ENCODE measurements at places on chromosomes 5 and 9.

- DNase-seq: no peak
Measured at GRCh38 chr5:174688441-174689354, 35.7 kb upstream of the MSX2 start.

DNA sequence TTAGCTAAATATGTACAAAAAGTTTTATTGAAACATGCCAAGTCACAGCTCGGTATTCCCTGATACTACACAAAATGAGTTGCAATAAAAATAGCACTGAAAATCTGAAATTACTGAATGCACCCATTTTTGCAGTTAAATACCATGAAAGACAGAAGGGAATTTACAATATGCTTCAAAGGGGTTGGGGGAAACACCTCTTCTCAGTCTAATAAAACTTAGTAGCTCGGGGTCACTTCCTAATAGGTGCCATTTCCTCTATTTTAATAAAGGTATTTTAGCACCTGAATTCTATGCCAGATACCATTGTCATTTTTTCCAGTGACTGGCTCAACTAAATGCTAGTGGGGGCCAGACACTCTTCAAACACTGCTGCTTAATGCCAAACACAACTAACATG is 204.1 kb upstream of the MEF2C start:
- DNase-seq: no peak

- no peak for DNase-seq
Measured at GRCh38 chr5:159784993-159785392, 131.3 kb upstream of the ADRA1B start.

DNA sequence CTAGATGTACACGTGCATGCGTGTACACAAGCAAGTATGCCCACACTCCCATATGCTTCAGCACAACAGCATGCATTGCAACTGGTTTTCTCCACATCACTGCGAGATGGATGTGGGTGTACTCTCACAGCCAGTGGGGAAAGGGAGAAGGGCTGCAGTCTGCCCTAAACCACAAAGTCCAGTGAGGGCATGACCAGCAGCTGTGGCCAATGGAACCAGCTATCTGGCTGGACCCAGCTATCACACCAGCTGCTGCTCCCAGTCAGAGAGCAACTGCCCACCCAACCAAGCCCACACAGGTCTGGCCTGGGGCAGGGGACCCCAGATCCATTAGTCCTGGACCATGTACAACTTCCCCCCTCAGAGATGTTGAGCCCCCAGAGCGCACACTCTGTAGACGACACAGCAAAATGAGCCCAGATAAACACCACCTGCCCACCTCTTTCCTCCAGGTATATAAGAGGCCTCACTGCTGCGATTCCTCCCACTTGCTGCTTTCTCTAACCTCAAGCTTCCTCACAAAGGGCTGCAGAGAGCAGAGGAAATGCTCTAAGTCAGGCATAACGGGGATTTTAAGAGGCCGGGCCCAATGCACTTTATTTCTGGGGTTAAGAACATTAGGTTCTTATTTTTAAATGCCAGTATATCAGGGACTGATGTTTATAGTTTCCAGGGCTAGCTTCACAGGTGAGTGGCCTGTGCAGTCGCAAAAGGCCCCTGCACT is 39.0 kb downstream of the SHB start:
- no peak for DNase-seq

DNA sequence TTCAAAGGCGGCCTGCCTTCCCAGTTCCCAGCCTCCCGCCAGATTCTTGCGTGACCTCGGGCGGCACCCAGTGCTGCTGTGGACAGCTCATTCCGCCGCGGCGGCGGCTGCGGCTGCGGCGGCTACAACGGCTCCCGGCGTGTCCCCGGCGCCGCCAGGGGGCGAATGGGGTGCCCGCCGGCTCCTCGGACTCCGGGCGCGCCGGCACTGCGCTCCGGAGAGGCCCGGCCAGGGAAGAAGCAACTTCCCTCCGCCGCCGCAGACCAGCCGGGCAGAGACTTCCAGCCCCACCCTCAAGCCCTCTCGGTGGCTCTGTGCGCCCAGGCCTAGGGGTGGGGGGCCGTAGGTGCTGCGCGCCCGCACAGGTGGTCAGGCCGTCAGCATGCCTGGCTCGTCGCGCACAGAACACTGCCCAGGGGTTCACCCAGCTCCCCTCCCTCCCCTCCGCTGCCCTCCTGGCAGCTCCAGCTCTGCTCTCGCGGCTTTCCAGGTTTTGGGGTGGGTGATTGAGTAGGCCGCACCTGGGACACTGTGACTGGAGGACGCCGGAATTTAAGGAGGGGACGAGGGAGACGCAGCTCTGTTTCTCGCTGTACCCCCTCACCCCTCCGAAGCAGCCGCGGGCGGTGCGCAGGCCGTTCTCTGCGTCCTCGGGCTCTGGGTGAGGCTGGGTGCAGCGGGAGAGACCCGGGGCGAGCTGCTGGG is 20.2 kb downstream of the IGIP start:
- DNase-seq: peak; percentile 7

- no peak for DNase-seq
Measured at GRCh38 chr5:180665682-180666404, 16.4 kb upstream of the FLT4 start.

- DNase-seq: no peak
Measured at GRCh38 chr5:109649318-109649717, 40.4 kb upstream of the MAN2A1 start.

DNA sequence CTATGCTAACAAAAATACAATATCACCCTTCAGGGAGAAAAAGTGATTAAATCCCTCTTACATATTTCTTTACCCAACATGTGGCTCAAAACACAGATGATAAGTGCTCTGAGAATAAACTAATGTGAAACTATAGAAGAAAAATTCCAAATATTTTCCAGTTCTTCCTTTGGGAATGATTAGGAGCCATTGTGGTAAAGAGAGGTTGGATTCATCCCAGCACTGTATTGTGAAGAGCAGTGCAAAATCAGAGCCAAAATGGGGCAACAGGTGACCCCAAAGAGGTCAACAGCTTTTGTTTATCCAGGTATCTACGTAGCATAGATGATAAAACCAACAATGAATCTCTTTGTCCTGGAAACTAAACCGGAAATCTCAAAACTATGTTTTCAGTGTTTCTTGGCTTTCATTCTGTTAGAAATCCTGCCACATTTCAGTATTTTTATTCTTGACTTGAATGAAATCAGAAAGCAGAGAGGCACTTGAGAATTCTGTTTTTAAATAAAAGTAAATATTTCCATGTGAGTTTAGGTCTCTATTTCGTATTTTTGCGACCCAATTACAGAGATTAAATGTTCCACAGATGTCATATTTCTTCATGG is 120.4 kb upstream of the FST start:
- DNase-seq: no peak

DNA sequence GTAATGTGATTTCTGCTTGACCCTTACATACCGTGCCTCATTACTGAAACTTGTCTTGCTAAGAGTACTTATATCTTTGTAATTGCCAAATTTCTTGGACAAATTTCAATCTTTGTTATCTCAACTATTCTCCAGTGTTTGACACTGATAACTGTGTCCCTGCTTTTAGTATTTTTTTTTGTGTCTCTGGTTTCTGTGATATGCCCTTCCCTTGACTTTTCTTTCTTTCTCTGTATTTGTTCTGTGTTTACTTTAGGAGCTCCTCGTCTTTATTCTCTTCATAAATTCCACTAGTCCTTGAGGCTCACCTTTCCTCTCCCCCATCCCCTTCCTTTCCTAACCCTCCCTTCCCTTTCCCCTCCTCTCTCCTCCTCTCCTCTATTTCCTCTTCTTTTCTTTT is 123.7 kb upstream of the FBXL17 start:
- DNase-seq: no peak

DNA sequence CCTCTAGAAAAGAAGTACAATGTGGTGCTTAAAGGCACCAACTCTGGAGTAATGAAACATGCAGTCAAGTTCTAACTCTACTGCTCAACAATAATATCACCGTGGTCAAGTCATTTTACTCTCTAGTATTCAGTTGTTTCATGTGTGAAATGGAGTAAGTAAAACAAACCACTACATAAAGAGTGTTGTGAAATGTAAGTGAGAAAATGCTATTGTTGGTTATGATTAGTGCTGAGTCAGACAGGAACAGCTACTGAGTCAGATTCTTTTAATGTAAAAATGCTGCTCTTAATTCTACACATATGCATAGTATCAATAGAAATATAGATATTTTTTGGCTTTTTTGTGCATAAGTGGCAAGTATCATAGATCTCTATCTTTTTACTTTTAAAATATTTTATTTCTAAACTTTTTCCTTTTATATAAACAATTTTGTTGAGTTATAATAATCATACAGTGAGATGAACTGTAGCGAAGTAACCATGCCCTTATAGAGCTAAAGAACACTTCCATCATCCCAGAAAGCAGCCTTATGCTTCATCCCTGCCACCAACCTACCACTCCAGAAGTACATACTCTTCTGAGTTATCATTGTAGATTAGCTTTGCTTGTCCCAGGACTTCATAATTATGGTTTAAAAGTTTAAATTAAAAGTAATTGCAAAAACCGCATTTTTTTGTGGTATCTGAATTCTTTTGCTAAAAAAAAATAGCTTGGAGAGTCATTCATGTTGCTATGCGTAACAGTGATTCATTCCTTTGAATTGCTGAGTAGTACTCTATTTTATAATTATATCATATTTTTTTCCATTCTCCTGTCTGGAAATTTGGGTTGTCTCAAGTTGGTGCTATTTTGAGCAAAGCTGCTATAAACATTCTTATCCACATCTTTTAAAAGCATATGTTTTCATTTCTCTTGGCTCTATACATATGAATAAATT is 548.2 kb upstream of the CLINT1 start:
- no peak for DNase-seq

GRCh38 chr9:133968966-133969617 is 23.0 kb downstream of the VAV2 start:
- no peak for DNase-seq

GRCh38 chr5:31270396-31270795 is 76.9 kb downstream of the CDH6 start:
- no peak for DNase-seq

DNA sequence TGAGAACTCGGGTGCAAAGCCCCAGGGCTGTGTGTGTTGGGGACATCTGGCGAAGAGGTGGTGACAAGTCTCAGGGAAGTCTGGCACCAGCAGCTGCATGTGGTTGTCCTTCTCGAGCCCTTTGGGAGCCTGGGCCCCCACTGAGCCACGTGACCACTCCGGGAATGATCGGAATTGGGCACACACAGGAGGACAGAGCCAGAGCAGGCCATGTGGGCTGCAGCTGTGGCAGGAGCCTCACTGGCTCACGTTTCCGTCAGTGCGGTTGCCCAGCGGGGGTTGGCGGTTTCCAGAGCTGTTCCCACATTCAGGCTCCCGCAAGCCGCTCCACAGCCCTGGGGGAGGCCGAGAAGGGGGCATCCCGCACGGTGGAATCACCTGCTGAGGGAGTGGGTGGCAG is 6.8 kb upstream of the CEL start:
- DNase-seq: no peak

DNA sequence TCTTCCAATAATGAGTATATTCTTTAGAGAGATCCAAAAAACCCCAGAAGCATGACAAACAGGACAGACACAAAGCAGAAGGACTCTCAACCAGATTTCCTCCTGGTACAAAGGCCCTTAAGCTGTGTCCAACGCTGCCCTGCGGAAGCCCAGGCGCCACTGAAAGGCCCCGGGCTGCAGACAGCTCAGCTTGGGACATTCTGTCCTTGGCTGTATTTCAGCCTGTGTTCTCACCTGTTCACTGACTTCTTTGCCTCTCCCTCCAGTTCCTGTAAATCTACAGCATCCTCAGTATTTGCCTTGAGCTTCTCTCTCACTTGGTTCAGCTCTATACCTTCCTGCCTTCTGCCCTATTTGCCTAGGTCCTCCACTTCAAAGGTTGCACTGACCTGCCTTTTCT is 96.5 kb downstream of the SH3TC2 start:
- DNase-seq: no peak

GRCh38 chr5:68279984-68280383 is 64.4 kb downstream of the PIK3R1 start:
- DNase-seq: no peak

GRCh38 chr5:40291338-40291737 is 388.4 kb upstream of the PTGER4 start:
- DNase-seq: no peak

DNA sequence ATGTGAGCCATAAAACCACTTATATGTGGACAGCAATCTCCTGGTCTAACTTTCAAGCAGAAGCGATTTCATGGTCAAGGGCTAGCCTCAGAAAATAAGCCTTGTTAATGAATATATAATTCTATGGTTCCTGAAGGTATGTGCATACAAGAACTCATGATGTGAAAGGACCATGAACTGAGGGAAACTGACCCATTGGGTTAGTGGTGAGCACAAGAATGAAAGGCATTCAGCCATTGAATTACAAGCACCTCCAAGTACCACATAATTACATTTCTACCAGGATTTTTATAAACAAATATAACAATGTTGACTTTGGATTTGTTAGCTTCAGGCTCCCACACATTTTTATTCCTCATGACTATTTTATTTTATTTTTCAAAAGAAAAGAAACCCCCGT is 459.0 kb downstream of the TLE4 start:
- DNase-seq: no peak

DNA sequence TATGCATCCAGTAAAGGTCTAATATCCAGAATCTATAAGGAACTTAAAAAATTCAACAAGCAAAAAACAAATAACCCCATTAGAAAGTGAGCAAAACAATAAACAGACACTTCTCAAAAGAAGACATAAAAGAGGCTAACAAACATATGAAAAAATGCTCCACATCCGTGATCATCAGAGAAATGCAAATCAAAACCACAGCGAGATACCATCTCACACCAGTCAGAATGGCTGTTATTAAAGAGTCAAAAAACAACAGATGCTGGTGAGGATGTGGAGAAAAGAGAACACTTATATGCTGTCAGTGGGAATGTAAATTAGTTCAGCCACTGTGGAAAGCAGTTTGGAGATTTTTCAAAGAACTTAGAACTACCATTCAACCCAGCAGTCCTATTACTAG is 86.1 kb downstream of the WWC1 start:
- no peak for DNase-seq

DNA sequence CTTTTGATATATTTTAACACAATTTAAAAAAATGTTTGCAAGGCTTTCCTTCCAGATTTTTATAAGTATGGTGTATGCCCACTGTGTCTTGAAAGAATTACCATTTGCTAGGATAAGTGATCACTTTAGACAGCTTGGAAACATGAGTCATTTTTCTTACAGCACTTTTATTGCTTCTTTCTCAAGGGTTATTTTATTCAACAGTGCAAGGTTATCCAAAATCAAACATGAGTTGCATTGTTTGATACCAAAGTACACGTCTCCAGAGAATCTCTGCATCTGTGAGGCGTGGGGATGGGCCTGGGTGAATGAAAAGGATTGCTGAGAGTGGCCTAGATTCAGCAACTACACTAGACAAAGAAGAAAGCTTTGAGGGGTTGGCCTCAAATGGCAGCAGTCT is 329.6 kb downstream of the ADAMTS6 start:
- no peak for DNase-seq

Measured in NCI-H510A (cell line).